Mesenchymal stem cell (in vitro differentiated cells and primary cell): ENCODE measurements at places on chromosomes 2 and 18.
A peak's percentile ranks its signal among the peaks of the same experiment; 100 is the strongest.

- no peak for DNase-seq
These were observed 155.0 kb upstream of the SLC8A1 start for GRCh38 chr2:40606862-40607261.

GRCh38 chr2:43136876-43137275 is 89.5 kb downstream of the ZFP36L2 start:
- DNase-seq, result no peak

GRCh38 chr18:63342206-63342605 is 22.6 kb upstream of the BCL2 start:
- peak; percentile 48 for DNase-seq

GRCh38 chr2:64291181-64291580 is 147.0 kb upstream of the PELI1 start:
- DNase-seq, result peak; percentile 74

GRCh38 chr2:108965540-108966289 is 23.3 kb downstream of the EDAR start:
- DNase-seq, result no peak

- DNase-seq, result peak; percentile 87
These were observed 25.2 kb upstream of the LCLAT1 start for GRCh38 chr2:30421604-30422443.

- no peak for DNase-seq
These were observed 21.6 kb downstream of the ADCY3 start for GRCh38 chr2:24898122-24899109.

- DNase-seq, result peak; percentile 95
These were observed 194.2 kb downstream of the INHBB start for GRCh38 chr2:120539937-120540718.

GRCh38 chr2:105806996-105807395 is 62.3 kb downstream of the NCK2 start:
- no peak for DNase-seq

DNA sequence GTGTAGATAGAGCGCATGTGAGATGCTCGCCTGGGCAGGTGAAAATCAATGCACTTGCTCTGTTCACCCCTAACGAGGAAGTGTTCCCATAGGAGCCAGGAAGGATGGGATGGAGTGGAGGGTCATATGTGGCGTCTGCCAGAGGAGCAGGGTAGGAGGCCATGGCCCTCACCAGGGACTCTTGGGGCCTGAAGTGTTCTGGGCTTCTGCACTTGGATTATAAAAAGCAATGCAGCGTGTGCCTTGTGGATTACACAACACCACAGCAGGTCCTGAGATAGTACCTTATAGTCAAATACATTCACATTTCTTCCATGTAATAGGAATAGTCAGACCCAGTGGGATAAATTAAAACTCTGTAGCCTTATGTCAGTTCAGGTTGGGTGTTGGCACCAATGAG is 100.1 kb downstream of the CABLES1 start:
- no peak for DNase-seq

DNA sequence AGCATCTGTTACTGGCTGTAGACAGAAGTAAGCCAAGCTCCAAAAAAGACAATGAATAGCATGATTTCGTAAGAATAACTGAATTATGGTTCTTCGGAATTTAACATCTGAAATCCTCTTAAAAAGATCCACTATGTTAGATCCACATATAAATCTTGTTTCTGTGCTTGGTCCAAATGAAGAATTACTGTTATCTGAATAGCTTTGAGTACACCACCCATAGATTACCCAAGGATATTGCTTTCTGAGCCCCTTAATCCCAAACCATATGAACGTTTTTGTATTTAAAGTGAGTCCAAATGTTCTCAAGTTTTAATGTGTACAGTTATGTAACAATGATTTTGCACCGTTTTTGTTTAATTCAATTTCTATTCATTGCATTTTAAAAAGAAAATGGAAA is 124.9 kb downstream of the DSC3 start:
- no peak for DNase-seq

GRCh38 chr2:74658516-74658915 is 4.5 kb downstream of the SEMA4F start:
- DNase-seq, result peak; percentile 14

- DNase-seq, result no peak
These were observed 259.0 kb upstream of the RASGRP3 start for GRCh38 chr2:33217406-33217805.

- peak; percentile 20 for DNase-seq
These were observed 1.2 kb downstream of the SLC35F5 start for GRCh38 chr2:113755035-113755834.

- no peak for DNase-seq
These were observed 21.2 kb upstream of the NAB1 start for GRCh38 chr2:190627448-190628412.

DNA sequence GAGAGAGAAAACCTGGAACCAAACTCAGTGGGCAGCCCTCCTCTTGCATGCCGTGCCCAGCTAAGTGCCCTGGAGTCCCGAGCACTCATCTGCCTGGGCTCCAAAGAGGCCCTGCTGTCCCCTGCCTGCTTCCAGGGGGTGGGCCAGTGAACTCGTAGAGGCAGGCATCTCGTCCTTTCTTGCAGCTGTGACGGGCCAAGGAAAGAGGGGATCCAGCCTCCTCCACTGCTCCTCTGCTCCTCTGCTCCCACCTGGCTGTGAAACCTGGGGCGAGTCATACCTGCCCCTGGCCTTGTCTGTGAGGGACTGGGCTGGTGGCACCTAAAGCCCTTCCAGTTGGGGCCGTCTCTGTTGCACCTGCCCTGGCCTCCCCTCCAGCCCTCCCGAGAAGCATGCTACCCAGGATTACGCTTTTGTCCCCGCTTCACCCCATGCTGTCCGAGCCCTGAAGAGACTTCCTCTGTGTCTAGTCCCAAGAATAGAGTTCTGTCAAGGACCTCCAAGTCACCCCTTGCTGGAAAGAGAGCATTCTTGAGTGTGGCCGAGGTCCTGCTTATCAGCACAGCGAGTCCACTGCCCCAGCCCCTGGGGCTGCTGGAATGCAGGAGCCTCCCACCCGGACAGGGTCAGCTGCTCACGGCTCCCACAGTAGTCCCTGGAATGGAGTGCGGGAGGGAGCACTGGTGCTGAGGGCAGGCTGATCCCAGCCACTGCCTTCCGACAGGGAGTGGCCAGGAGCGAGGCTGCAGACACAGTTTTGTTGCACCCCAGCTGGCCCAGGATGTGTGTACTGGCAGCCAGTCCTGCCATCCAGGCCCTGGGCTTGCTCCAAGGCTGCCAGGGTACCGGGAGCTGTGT is 14.3 kb downstream of the KCNK3 start:
- no peak for DNase-seq

GRCh38 chr2:60819936-60820335 is 61.4 kb upstream of the REL start:
- no peak for DNase-seq

- no peak for DNase-seq
These were observed 383.1 kb downstream of the GALR1 start for GRCh38 chr18:77632758-77633157.

- no peak for DNase-seq
These were observed 821.4 kb downstream of the RNF144A start for GRCh38 chr2:7738596-7738995.

- peak; percentile 90 for DNase-seq
These were observed 3.2 kb upstream of the SH3RF3 start for GRCh38 chr2:109125593-109126500.

- DNase-seq, result peak; percentile 61
These were observed 29.0 kb downstream of the PTPRM start for GRCh38 chr18:7596147-7596546.

GRCh38 chr18:67104700-67105284 is 411.7 kb downstream of the DSEL start:
- DNase-seq, result peak; percentile 82

DNA sequence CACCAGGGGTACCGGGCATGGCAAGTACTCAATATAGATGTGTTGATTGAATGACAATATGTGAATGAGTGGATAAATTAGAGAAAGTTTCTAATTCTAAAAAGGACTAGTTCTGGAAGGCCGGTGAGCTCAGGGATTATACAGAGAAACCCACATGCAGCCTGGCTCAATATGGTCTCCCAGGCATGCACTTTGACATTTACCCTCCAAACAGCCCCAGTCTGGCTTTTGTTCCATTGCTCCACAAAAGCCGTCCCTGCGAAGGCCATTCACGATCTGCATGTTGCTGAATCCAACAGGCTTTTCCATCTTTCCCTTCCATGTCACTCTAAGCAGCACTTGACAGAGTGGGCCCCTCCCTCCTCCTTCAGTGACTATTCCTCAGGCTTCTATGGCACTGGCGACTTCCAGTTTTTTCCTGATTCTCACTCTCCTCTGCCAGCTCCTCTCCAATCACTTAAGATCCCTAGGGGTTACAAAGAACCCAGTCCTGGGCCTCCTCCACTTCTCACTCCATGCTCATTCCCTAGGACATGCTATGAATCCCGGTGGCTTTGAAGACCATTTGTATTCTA is 266.7 kb downstream of the AFF3 start:
- no peak for DNase-seq

DNA sequence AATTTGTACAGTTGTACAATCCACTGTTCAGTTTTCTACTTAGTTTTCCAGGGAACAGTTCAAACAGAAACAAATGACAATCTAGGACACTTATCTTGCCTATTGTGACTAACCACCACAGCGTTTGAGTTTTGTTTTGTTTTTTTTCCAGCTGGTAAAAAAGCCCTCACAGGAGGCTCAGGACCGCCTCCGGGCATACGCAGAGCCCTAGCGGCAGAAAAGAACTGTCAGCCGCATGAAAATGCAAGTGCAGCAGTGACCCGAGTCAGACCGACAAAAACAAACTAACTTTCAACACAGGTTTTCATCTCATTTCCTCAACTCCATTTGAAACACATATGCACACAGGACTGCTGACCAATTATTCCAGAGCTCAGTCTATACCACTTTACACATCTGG is 68.6 kb downstream of the STEAP3 start:
- no peak for DNase-seq

DNA sequence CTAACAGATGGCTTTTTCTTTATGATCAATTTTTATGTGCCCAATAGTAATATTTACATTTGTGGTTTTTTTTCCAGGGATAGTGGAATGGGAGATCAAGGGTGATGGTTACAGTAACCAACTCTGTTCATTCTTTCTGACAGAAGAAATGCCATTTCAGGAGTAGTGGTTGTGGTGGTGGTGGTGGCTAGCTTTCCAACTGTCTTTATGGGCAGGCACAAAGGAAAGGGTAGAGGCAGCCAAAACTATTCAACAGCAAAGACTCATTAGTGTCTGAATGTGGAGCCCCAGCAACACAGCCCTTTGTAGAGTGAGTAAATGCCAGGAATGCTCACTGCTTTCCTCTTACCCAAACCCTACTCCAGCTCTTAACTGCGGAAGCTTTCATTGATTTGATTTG is 227.7 kb downstream of the RND3 start:
- DNase-seq, result peak; percentile 53

DNA sequence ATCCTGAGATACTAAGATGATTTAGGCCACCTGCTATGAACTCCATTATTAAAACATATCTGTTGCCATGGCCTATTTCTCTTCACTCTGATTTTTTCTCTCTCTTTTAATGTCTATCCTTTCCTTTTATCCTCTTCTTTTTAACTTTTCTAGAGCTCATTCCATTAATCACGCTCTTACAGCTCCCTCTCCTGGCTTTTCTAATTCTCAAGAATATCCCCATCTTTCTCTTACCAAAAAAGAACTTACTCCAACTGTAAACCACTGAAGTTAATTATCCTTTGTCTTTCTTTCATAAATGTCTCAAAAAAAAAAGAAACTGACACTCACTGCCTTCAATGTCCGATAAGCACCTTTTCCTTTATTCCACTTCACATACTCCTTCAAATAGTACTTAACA is 7.9 kb downstream of the PPP3R1 start:
- DNase-seq, result no peak

DNA sequence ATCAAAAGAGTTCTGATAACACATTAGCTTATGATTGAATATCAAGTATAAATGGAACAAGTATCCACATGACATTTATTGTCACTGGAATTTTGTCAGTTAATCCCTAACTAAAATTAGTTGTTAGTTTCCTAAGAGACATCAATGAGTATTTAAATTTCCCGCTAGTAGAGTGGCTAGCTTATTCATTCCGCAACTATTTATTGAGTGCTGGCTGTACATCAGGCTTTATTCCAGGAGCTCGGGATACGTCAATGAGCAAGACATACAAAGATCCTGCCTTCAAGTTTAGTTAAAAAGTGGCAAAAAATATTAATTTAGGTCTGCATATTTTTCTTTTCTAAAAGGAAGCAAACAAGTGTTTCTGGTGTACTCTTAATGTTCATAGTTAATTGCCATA is 59.3 kb downstream of the PRKRA start:
- DNase-seq, result no peak

DNA sequence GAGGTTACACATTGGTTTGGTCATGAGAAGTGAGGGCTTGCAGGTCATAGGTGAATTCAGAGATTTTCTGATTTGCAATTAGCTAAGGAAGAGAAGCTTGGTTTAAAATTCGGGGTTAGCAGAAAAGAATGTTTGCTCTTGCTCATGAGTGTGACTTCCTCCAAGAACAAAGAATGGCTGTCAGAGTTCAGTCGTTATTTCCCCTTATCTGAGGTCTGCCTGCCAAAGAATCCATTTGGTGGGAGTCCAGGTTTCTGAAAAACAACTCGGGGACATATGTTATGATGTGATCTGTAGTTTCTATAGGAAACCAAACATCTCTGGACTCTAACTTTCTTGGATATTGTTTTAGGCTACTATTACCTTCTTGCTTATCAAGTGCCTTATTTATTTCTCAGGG is 3.2 kb upstream of the UGT1A6 start:
- no peak for DNase-seq

GRCh38 chr2:205885492-205886099 is 200.4 kb downstream of the INO80D start:
- peak; percentile 75 for DNase-seq

- DNase-seq, result no peak
These were observed 141.9 kb downstream of the TTC32 start for GRCh38 chr2:19759880-19760279.

DNA sequence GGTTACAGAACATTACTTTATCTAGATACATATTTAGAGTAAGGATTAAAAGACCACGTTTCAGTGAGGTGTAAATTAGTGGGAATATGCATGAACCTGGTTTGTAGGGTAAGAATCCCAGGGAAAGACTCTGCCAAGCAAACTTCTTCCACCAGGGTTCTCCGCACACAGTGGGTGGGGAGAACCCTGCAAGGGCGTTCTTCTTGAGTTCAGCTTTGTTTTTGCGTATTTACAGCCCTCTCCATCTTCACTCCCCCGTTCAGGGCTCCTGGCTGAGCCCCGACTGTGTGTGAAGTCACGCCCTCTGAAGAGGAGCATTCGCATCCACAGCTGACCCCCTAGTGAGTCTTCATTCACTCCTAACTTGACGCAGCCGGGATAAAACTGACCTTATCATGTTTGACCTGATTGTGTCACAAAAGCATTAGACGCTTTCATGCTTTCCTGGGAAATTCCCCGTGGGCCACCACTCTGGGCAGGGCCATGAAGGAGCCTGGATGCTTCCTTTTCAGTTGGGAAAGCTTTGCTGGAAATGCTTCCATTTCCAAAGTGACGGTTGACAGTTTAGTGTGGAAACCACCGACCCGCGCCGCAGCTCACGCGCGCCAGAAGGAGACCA is 1.0 kb downstream of the ALKAL2 start:
- DNase-seq, result peak; percentile 49

DNA sequence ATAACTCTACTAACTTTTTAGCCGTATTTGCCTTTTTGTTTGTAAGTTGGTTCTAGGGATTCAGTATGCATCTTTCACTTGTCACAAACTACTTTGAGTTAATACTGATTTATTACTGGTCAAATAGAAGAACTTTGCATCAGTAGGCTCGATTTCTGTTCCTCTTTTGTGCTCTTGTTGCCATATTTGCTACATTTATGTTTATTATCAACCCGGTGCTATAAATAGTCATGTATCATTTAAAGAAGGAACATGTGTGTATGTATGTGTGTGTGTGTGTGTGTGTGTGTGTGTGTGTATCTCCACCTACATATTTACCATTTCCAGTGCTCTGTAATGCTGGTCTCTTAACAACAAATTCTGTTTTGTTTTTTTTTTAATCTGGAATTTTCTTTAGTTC is 79.6 kb upstream of the B3GNT7 start:
- no peak for DNase-seq
